SK-MEL-5 (cell line): ENCODE measurements at places on chromosomes 6 and 20. TPM values are rescaled to one million over a fixed set of nuclear protein-coding genes. Genes with fewer than 3 reads are reported as not detected.

The RIMS4 gene
- total RNA-seq, result 10.7 and 10.9 TPM in 2 replicates

The NKAIN4 gene
- not detected in 2 replicates for total RNA-seq

The TRIM31 gene
- total RNA-seq, result not detected in 2 replicates

The C20orf204 gene
- 0.37 and 0.59 TPM in 2 replicates for total RNA-seq

The TNF gene
- not detected in 2 replicates for total RNA-seq

The ZNF322 gene
- 47.5 and 54.1 TPM in 2 replicates for total RNA-seq

The TRIM26 gene
- total RNA-seq, result 24.7 and 25.0 TPM in 2 replicates

The SLC22A23 gene
- 6.2 and 8.0 TPM in 2 replicates for total RNA-seq

The MYB gene
- 1.3 and 2.0 TPM in 2 replicates for total RNA-seq

The ABHD16B gene
- total RNA-seq, result not detected in 2 replicates

DNA sequence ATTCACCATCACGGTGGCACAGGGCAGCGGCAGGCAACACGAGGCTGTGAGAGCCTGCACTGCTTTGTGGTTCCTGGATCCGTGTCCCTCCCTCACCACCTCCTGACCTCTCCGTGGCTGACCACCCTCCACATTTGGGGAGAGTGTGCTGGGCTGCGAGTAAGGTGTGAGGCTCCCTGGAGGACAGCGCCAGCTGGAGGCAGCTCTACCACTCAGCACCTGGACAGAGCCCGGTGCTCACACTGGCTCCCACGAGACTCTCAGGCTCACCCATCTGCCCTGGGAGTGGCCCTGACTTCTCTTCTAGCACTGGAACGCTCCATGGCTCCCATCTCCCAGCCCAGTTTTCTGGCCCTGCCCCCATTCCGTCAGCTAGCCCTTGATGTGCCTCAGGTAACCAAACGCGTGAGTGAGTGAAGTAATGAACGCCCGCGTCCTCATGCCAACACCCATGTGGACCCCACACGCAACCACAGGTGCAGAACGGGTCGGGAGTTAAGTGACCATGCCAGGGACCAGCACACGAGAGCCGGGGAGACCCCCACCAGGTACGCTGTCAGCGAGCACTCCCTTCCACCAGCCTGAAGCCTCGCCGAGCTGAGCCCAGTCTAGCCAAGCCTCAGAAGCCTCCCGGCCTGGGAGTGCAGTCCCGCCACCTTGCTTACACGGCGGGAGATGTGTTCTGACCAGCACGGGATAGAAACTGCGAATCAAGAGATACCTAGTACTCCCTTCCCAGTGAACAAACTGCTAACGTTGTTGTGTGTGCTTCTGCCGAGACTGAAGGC lies 137.2 kb downstream of the WDR27 start:
- DNase-seq, result no peak

DNA sequence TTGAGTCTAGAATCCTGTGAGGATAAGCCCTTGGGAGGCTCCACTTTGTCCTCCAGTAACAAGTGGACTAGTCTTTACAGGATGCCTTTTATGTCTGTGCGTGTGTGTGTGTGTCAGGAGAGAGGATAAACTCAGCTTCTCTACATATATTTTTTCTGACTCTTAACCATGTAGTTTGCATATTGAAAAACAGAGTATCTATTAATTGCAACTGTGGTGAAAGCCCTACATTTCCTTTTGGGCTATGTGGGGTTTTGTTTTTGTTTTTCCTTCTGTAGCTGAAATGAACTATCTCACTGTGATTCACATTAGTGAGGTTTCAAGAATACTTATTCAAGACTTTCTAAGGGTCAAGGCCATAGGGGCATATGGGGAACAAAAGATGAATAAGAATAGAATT lies 17.7 kb downstream of the TPBG start:
- no peak for DNase-seq

DNA sequence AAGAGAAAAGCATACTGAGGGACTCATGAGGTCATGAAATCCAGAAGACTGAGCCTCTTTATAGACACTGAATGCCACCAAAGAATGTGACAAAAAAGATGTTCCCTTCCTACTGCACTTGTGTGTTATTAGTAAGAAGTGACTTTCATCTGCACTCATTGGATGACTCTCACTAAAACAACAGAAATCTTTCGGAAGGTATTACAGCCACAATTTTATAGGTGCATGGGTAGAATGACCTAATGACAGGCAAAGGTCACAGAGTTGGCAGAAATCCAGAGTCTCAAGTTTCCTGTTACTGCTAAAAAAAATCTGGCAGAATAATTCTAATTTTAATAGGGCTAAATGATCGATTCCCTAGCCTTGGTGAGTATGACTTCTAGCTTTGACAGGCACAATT lies 13.3 kb downstream of the PKHD1 start:
- no peak for DNase-seq

GRCh38 chr20:16490696-16491095 lies 82.6 kb downstream of the KIF16B start:
- no peak for DNase-seq

- no peak for DNase-seq
Measured at GRCh38 chr6:12595161-12595811, 121.3 kb upstream of the PHACTR1 start.

DNA sequence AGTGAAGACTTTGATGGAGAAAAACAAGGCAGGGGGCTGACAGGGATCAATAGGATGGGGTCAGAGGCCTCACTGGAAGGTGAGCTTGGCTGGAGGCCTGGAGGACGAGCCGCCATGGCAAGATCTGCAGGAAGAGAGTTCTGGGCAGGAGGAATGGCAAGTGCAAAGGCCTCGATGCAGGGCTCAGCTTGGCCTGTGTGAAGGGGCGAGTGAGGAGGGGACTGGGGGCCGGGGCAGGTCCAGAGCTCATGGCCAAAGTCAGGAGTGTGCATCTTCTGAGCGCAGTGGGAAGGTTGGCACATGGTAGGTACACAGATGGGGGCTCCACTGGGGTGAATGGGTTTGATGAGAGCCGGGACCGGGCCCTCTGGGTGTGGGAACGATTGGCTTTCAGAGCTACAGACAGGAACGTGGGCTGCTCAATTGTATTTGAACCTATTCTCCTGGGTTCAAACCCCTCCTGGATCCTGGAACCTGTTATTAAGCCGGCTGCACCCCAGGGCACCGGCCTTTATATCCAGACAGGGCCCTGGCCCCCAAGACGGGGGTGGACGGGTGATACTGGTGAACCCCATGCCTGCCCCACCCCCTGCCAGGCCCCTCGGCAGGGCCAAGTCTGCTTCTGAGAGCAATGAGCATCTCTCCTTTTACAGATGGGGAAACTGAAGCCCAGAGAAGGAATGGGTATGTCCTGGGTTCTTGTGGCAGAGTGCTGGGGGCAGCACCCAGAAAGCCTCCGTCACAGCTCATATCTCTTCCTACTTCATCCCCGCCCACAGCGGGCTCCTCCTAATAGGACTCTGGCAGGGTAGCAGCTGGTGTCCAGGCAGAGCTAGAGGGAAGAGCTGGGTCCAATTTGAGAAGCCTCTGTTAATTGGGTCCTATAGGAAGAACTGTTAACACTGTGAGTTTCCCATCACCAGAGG lies 106.1 kb downstream of the CEBPB start:
- DNase-seq, result no peak

DNA sequence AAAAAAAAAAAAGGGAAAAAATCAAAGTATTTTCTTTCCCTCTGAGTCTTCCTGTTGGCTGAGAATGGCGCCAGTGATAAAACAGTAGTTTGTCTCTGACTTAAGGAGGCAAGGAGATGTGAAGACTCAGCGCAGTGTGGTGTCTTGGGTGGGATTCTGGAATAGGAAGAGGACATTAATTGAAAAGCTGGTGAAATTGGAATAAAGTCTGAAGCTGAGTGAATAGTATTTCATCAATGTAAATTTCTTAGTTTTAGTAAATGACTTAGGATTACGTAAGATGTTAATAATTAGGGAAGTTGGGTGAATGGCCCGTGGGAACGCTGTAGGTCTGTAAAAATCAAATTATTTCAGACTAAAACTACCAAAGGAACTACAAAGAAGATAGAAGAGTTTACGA lies 122.8 kb upstream of the ZNF217 start:
- no peak for DNase-seq

GRCh38 chr6:3457710-3458602 lies 1.1 kb upstream of the SLC22A23 start:
- peak; percentile 58 for DNase-seq

DNA sequence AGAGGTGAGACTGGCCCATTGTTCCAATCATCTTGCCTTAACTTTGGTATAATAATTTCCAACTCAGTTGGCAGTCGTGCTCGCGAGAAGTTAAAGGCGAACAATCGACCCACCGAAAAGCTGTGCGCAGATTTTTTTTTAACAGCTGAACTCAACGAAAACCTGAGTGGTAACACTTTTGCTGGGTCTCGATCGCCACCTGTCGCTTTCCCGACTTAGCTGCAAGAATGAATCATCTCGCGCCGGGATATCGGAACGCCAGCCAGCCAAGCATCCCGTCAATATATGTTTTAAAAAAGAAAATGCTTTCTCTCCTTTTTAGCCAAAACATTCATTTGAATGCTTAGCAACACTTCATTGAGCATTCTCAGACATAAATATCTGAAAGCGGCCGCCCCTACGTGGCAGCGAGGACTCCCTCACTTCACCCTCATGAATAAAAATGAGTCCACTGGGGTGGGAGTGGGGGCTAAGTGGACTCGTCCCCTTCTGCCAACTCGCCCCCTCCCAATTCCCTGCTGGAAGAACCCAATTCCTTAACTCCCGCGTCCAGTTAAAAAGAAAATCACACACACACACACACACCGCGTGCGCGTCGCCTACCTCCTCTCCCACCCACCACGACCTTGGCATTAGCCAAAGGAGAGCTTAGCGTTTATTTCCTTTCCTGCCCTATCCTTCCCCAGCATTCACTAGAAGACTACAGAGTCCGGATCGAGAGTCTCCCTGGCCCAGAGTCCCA lies 1.5 kb downstream of the COL12A1 start:
- peak; percentile 77 for DNase-seq

- DNase-seq, result no peak
Measured at GRCh38 chr20:61320691-61321425, 68.8 kb downstream of the CDH4 start.

- DNase-seq, result no peak
Measured at GRCh38 chr20:13349235-13349604, 128.1 kb downstream of the ISM1 start.

DNA sequence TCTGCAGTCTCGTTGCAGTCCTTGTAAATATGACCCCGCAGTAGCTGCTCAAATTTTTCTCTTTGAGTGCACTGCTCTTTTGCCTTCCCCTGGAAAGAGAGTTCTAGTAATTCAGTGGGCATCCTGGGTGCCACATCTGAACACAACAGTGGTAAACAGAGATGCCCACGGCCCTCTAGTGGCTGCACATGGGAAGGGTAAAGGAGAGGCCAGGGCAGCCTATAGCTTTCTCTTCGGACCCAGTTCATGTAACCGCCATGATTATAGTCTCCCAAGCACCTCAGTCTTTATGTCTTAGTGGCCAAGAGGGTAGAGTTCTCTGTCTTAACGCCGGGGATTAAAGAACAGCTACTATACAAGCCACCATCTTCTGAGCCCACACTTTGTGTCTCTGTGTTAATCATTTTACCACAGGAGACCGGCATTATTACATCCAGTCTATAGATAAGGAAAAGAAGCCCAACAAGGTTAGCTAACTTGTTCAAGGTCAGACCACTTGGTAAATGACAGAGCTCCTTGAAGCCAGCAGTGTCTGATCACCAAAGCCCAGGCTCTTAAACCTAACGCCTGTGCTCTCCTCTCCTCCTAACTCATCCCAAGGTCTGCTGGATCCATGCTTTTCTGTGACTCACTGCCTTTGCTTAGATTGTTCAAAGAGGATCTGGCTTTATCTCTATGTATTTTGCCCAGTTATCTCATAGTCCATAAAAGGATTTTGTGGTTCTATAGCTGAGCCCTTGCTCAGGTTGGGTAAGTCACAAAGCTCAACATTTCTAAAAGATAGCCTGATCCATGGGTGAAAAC lies 81.8 kb downstream of the ISM1 start:
- DNase-seq, result peak; percentile 80

GRCh38 chr20:50872560-50873425 lies 58.4 kb downstream of the ADNP start:
- DNase-seq, result no peak

GRCh38 chr6:37160922-37161778 lies 8.8 kb upstream of the PIM1 start:
- DNase-seq, result no peak

GRCh38 chr6:117907601-117908245 lies 659 bp downstream of the SLC35F1 start:
- DNase-seq, result no peak

DNA sequence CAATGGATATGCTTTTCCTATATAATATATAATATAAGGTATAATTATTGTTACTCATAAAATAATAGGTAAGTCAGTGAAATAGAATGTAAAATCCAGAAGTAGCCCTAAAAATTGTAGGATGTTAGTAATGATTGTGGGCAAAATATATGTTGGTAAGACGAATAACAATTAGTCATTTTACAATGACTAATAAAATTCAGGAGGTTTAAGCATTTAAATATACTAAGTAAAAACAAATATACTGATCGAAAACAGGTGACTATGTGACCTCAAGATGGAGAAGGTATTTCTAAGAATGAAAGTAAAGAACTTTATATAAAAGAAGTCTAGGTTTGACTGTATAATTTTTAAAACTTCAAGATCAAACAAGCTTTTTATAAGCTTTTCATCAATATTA lies 28.9 kb downstream of the FUCA2 start:
- DNase-seq, result no peak

- DNase-seq, result peak; percentile 22
Measured at GRCh38 chr20:5919626-5920544, 30.4 kb downstream of the TRMT6 start.

- DNase-seq, result peak; percentile 42
Measured at GRCh38 chr6:41736186-41736733, 852 bp upstream of the TFEB start.

DNA sequence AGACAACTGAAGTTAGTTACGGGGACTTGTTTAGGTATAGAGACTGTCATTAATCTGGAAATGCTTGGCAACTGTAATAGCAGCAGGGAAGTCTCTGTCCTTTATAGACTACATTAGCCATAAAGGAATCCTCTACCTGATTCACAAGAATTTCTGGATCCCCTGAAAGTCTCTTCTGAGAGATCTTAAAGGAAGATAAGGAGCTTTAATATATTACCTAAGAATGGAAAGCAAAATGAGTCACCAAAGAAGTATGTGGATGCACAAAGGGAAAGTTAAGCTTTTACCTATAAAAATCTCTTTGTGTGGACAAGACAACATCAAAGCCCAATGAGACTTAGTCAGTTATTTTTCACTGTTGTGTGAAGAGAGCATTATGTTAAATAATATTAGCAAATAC lies 92.2 kb upstream of the RSPO3 start:
- DNase-seq, result no peak
